ENCODE measurements at places on chromosomes 6 and 20.

DNA sequence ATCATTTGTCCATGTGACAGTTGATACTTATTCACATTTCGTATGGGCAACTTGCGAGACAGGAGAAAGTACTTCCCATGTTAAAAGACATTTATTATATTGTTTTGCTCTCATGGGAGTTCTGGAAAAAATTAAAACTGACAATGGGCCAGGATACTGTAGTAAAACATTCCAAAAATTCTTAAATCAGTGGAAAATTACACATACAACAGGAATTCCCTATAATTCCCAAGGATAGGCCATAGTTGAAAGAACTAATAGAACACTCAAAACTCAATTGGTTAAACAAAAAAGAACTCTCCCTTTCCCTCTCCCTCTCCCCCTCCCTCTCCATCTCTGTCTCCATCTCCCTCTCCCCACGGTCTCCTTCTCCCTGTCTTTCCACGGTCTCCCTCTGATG, 19.4 kb upstream of the EIF2S2 start:
- DNase-seq: no peak

DNA sequence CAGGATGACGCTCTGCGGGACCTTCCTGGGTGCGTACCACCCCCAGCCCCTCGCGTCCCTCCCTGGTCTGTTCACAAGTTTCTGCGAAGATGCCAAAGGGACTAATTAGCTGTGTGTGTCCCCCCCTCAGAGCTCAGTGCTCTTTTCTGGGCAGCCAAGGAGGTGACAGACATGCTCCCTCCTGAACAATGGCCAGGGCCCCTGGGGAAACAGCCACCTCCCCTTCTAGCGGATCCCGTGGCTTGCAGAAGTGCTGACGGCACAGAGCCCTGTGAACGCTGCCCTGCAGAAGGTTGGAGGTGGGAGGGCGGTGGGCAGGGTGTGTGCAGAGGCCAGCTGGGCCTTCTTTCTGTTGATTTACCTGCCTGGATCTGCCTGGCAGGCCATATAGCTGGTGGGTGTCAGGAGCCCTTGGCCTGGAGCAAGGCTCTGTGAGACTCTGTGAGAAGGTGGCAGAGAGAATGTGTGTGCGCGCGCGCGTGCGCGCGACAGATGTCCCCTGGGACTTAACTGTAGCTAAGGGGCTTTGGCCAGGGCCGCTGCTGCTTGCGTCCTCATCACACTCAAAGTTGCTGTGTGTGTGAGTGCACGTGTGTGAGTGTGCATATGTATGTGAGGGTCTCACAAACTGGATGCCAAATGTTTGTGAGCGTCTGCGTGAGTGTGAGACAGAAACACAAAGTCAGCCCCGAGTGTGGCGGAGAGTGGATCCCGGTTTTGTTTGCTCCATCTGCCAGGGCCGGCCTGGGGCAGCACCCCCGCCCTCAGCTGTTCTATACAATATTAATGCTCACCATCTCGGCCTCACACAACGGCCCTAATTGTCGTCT, 3.5 kb upstream of the MYT1 start:
- no peak for DNase-seq

- DNase-seq: no peak
Observed at GRCh38 chr20:46252352-46253091, 55.8 kb downstream of the CDH22 start.

- no peak for DNase-seq
Observed at GRCh38 chr6:37676071-37676470, 21.6 kb downstream of the MDGA1 start.

DNA sequence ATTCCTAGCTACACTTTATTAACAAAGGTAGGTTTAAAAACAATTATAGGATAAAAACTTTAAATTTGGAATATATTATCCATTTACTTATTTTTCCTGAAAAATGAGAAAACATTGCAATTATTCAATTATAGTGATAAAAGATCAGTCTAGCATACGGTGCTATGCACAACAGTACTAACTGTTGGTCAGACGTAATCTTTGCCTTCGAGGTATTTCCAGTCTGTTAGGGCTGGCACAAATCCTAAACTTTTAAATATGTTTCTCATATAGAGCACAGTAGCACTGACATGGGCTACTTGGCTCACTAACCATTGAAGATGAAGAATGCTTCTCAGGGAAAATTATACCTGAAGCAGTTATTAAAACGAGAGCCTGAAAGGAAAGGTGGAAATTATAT, 214.8 kb downstream of the PRKN start:
- no peak for DNase-seq
